ENCODE measurements at places on chromosomes 6 and 20.
A peak's percentile ranks its signal among the peaks of the same experiment; 100 is the strongest.

DNA sequence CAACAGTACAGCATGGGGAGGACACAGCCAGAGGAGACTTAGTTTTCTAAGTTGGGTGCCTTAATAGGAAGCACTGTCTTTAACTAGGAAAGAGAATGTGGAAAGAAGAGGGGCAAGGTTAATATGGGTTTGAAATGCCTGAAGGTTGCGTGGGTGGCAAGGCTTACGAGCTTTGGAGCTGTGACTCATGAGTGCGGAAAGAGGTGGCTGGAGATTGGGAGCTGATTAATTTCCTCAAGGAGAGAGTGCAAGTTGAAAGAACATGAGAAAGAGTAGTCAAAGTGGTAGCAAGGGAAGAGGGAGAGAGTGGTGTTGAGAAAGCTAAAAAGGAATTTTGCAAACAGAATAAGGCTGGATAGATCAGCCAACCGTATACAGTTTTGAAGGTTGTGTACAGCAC, 315.1 kb upstream of the PRND start:
- no peak for DNase-seq

DNA sequence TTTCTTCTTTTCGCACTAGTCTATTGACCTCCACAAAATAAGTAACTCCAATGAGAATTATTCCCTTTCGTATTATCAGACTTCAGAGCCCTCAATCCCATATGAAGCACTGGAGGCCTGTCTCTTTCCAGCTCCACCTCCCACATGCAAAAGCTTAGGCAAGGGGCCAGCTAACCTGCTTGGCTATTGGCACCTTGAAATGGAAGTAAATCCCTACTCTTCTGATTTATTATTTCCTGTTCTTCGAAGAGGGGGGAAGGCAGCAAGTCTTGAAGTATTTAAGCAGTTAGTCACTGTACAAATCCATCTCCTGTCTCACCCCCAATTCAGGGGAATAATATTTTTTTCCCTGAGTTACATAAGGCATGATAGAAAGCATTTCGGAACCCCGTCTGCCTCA, 577.8 kb downstream of the MAFB start:
- DNase-seq, result no peak

DNA sequence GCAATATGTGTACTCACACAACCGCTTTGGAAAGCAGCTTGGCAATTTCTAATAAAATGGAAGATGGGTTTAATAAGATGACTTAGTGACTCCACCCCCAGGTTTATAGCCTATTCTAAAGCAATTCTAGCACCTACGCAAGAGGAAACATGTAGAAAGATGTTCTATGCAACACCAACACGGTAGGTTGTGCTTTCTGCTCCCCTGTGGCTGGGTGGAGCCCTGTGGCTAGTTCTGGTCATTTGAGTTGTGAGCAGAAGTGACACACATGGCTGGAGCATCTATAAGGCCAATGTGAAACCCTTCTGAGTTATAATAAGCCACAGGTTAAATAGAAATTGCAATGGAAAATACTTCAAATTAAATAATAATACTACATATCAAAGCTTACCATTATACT, 310.7 kb downstream of the CD83 start:
- no peak for DNase-seq

- DNase-seq, result no peak
These were observed 49.0 kb downstream of the PPARD start for GRCh38 chr6:35391240-35391968.

DNA sequence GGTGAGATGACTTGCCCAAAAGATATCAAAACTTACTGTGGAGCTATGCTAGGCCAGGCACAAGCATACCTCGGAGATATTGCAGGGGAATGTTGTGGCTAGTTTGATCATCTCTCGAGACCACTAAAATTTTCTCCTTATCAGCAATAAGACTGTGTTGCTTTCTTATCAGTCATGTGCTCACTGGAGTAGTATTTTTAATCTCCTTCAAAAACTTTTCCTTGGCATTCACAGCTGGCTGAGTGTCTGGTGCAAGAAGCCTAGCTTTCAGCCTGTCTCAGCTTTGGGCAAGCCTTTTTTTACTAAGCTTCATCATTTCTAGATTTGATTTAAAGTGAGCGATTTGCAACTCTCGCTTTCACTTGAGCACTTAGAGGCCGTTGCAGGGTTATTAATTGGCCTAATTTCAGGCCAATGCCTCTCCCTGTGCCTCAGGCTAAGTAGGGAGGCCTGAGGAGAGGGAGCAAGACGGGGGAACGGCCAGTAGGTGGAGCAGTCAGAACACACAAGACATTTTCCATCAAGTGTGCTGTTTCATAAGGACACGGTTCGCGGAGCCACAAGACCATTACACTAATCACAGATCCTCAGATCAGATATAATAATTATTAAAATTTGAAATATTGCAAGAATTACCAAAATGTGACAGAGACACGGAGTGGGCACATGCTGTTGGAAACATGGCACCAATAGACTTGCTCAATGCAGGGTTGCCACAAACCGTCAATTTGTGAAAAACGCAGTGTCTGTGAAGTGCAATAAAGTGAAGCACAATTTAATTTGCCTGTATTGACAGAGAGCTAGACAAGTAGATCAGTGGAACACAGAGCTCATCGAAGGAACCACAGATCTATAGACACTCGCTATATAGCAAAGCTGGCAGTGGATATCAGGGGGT, 106.8 kb upstream of the SIRPG start:
- DNase-seq, result peak; percentile 25

DNA sequence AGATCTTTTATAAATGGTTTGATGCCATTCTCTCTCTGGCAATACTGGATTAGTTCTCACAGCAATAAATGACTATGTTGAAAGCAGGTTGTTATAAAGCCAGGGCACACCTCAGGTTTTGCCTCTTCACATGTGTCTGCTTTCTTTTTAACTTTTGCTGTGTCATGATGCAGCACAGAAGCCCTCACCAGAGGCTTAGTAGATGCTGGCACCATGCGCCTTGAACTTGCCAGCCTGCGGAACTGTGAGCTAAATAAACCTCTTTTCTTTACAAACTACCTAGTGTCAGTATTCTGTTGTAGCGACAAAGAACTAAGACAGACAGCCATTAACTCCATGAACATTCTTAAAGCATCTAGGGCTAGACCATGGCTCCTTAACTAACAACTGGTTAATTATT, 15.3 kb upstream of the GPR63 start:
- no peak for DNase-seq

DNA sequence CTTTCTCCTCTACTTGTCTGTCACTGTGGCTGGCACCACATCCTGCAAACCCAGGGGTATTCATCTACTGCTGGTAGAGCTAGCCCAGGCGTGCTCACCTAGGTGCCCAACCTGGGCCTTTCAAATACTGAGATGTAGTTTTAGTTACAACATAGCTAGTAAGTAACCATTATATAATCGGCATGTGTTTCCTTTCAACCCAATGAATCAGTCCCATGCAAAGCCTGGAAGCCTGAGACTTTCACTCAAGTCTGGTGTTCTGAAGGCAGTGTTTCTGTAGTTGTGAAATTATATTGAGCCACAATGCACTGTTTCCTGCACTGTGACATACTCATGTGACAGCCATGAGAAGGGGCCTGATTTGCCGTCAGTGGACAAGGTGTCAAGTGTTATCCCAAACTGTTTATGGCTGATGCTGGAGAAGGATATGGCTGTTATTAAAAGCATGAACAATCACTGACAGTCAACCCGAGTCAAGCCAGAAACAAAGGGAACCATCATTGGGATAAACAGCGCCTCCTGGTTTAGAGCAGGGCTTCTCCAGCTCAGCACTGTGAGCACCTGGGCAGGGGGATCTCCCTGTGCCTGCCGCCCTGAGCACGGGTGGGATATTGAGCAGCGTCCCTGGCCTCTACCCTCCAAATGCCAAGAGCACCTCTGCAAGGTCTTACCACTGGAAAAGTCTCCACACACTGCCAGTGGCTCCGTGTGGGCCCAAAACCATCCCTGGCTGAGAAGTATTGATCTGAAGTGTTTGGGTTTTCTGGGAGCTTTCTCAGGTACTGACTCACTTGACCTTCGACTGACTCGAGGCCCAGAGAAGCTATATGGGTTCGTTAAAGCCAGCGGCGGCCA, 1.6 kb downstream of the PSMA7 start:
- no peak for DNase-seq

Measured in thoracic aorta (tissue), 2 donors.